ENCODE measurements at places on chromosomes 4 and X. TPM values are rescaled to one million over a fixed set of nuclear protein-coding genes. Genes with fewer than 3 reads are reported as not detected.

DNA sequence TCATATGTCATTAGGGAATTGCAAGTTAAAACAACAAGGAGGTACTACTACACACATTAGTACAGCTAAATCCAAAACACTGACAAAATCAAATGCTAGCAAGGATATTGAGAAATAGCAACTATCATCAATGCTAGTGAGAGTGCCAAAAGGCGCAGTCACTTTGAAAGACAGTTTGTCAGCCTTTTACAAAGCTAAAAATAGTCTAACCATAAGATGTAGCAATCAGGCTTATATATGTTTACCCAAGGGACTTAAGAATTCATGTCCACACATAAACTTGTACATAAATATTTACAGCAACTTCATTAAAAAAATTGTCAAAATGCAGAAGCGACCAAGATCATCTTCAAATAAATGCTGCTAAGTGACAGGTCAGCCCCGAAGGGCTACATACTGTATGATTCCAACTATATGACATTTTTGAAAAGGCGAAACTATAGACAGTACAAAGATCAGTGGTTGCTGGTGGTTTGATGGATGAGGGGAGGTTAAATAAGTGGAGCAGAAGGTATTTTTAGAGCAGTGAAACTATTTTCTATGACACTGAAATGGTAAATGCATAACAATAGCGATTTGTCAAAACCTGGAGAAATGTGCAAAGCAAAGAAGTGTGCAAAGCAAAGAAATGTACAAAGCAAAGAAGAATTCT is 704.8 kb downstream of the ARAP2 start:
- no peak for DNase-seq

Gene TXK
- total RNA-seq, result 0.48 TPM

- no peak for DNase-seq
Observed at GRCh38 chrX:107632346-107632745, 4.0 kb downstream of the PRPS1 start.

Gene CSAG2
- not detected for total RNA-seq

- DNase-seq, result no peak
Observed at GRCh38 chrX:21524008-21524407, 134.1 kb downstream of the KLHL34 start.

DNA sequence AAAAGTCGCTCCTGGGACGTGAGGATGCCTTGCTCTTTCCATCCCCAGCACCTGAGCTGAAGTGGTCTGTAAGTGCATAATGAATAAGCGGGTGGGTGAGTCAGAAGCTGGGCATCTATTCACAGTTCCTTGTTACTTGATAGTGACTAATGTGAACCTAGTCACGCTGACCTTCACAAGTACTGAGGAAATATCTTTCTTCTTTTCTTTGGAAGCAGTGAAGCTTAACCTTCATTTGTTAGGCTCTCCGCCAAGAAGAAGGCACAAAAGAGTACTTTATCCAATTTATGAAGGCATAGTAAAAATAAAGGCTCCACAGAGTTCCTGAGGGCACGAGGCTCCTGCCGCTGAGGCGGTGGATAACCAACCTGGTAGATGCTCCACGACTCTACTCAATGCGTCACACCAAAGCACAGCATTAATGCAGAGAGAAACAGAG is 475.7 kb upstream of the SLIT2 start:
- DNase-seq, result no peak

Gene USP17L29
- total RNA-seq, result not detected

Gene SERPINA7
- 0.24 TPM for total RNA-seq

DNA sequence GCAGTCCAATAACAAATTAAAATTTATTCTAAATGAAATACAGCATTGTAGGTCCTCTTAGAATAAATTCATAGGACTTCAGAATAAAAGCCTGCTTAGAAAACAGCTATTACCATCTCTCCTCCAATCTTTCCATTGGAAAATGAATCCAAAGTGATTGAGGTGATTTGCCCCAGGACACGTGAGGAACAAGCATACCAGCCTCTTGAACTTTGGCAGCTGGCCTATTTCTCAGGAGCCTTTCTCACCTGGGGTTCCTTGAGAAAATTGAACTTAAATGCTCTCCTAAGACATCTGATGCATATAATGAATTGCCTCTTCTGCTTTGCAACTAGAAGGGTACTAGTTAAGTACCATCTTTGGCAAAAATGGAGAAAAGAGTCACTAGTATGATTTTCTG is 13.5 kb downstream of the ARHGAP24 start:
- no peak for DNase-seq

Gene BEX3
- total RNA-seq, result 102 TPM

- DNase-seq, result no peak
Observed at GRCh38 chr4:132384709-132385108, 764.4 kb upstream of the PCDH10 start.

GRCh38 chr4:126513596-126513995 is 1119.2 kb upstream of the INTU start:
- peak; percentile 12 for DNase-seq

- DNase-seq, result peak; percentile 21
Observed at GRCh38 chr4:102684610-102685052, 76.1 kb downstream of the MANBA start.

Gene SPATA4
- total RNA-seq, result 0.72 TPM

Gene TNIP3
- total RNA-seq, result 1.2 TPM

Data from umbilical cord (tissue), 2 donors.